ENCODE measurements at places on chromosomes 12 and 14.
A peak's percentile ranks its signal among the peaks of the same experiment; 100 is the strongest.

GRCh38 chr12:75048767-75049166 is 160.9 kb downstream of the KCNC2 start:
- no peak for DNase-seq

DNA sequence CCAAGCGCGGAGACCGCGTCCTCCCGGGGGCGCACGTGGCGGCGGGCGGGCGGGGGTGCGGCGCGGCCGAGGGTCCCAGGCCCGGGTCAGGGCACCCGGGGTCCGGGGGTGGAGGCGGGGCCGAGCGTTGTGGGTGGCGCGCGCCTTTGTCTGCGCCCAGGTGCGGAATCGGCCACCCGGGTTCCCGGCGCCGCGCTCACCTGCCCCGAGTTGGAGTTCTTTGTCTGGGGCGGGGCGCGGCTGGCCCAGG is 50.1 kb downstream of the LRCOL1 start:
- DNase-seq, result no peak

DNA sequence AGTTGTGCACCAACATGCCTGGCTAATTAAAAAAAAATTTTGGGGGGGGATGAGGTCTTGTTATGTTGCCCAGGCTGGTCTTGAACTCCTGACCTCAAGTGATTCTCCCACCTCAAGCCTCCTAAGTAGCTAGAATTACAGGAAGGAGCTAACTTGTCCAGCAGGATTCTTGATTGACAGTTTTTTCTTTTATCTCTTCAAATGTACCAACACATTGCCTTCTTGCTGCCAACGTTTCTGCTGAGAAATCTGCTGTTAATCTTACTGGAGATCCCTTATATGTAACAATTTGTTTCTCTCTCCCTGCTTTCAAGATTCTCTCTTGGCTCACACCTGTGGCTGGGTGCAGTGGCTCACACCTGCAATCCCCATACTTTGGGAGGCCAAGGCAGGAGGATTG is 22.4 kb upstream of the MARK3 start:
- DNase-seq, result no peak

DNA sequence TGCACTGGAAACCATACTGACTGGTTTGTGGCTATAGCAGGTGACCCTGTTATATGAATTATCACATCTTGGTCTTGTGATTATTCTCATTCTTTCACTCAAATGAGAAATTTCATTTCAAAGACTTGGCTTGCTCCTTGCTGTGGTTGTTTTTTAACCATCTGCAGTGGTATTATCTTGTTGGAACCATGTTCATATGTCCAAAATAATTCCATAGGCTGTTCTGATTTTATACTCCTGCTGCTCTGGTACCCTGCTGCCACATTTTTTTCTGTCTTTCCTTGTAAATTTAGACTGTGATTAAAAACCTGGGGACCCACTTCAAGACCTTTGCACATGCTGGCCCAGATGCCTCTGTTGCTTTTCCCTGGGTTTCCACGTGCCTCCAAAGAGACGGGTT is 190.2 kb downstream of the TMEM117 start:
- DNase-seq, result no peak

- peak; percentile 66 for DNase-seq
Observed at GRCh38 chr12:65168681-65169319, 583 bp upstream of the LEMD3 start.

- peak; percentile 79 for DNase-seq
Observed at GRCh38 chr14:39219075-39219499, 14.6 kb upstream of the MIA2 start.

GRCh38 chr14:32940066-32940651 is 1.5 kb downstream of the NPAS3 start:
- DNase-seq, result peak; percentile 86

DNA sequence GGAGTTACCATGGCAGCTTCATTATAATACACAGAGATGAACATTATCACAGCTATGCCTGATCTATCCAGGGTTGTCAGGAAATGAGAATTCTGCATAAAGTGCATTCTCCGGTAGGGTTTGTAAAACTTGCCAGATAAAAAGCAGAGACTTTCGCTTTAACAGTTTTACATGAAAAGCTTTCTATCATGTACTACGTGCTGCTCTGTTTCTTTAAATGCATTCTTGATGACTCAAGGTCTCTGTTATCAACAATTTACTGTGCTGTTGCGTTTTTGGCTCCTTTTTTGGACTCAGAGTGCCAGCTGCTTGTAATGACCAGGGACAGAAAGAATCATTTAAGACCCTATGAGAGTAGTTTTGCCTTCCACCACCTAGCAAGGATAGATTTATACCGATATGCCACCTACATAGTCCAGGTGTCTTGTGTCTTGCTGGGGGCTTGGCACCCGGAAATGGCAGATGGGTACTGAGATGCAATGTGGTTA is 371.2 kb downstream of the BTG1 start:
- DNase-seq, result peak; percentile 50

- DNase-seq, result no peak
Observed at GRCh38 chr12:59744564-59744963, 148.7 kb downstream of the SLC16A7 start.

- peak; percentile 53 for DNase-seq
Observed at GRCh38 chr12:90211017-90211416, 502.4 kb upstream of the ATP2B1 start.

GRCh38 chr14:100867631-100868315 is 35.7 kb downstream of the RTL1 start:
- peak; percentile 82 for DNase-seq

GRCh38 chr12:94089891-94090290 is 58.5 kb upstream of the PLXNC1 start:
- no peak for DNase-seq

DNA sequence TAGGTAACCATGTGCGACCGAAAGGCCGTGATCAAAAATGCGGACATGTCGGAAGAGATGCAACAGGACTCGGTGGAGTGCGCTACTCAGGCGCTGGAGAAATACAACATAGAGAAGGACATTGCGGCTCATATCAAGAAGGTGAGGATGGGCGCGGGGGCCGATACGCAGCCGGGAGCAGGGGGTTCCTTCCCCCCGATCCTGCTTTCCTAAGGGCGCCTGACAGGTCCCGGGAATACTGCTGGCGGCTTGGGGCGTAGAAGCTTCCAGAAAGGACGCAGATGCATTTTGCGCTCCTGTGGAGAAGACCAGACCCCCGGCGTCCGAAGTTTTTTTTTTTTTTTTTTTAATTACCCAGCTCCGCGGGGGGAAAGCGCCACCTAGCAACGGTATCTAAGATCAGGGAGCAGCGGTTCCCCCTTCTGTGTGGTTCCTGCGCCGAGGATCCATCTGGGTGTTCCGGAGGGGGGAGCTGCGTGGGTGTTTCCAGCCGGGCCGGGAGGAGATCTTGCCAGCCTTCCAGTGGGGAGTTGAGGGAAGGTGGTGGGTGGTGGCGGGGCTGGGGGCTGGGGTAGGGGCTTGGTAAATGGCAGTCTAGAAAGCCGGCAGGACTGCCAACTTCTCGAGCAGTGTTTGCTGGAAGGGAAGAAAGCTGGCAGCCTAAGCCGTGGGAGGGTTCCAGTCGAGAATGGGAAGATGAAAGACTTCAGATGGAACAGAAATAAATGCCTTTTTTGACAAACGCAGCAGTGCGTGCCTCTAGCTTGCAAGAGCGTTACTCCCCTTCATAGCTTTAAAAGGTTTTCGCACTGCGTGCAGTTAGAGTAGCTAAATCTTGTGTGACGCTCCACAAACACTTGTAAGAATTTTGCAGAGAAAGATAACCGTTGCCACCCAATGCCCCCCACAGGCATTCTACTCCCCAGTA is 764 bp downstream of the DYNLL1 start:
- DNase-seq, result peak; percentile 86

DNA sequence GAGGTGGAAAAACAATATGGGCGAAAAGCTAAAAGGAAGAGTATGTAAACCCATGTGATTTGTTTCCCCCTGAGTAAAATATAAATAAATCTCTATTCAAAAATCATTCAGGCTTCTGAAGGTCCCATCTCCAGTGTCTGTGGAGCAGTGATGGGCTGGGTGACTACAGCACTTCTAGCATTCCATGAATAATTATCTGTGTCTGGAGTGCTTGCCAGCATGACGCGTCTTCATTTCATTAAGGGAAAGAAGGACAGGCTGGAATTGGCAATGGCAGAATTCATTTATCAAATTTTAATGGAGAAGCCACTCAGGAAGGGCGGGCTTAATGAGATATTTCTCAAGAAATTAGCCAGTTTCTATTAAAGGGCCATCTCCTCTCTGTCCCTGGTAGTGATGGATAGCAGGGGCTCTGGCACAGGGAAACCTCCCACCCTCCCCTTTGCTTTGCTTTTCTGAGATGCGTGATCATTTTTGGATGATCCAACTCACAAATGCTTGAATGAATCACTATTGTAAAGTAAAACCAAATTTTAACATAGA is 916.3 kb upstream of the SEL1L start:
- no peak for DNase-seq

DNA sequence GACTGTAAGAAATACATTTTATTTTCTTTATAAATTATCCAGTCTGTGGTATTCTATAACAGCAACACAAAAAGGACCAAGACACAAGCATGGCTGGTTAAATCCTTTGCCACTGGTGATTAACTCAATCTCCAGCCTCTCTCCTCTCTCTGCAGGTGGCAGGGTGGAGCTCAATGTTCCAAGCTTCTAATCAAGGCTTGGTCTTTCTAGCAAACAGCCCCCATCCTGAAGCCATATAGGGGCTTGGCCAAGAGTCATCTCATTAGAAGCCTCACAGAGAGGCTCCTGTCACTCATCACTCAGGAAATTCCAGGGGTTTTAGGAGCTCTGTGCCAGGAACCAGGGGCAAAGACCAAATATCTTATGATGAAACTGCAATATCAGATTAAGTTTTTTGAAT is 12.0 kb downstream of the C12orf75 start:
- DNase-seq, result no peak

DNA sequence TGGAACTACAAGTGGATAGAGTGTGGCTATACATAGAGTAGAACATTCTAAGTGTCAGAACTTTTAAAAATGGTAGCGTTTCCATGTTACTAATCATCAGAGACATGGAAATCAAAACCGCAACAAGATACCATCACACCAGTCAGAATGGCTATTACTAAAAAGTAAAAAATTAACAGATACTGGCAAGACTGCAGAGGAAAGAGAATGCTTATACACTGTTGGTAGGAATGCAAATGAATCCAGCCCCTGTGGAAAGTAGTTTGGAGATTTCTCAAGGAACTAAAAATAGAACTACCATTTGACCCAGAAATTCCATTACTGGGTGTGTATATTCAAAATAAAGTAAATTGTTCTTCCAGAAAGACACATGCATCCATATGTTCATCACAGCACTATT is 518.6 kb downstream of the NELL2 start:
- DNase-seq, result no peak

DNA sequence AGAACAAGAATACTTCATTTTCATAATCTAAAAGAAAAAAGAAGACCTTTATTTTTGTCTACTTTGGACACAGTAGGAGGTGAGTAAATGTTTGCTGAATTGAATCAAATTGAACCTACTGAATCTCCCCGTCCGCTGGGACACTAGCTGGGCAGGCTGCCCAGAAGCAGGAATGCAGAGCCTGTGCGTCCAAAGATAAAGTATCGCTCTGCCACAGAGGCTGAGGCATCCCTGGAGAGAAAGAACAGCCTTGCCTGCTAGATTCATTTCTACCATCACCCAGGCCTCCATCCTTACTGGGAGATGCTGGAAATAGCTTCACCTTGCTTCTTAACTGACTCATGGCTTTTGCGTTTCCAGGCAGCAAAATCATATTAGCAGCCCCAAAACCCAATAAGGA is 64.1 kb upstream of the TSPAN11 start:
- peak; percentile 34 for DNase-seq

DNA sequence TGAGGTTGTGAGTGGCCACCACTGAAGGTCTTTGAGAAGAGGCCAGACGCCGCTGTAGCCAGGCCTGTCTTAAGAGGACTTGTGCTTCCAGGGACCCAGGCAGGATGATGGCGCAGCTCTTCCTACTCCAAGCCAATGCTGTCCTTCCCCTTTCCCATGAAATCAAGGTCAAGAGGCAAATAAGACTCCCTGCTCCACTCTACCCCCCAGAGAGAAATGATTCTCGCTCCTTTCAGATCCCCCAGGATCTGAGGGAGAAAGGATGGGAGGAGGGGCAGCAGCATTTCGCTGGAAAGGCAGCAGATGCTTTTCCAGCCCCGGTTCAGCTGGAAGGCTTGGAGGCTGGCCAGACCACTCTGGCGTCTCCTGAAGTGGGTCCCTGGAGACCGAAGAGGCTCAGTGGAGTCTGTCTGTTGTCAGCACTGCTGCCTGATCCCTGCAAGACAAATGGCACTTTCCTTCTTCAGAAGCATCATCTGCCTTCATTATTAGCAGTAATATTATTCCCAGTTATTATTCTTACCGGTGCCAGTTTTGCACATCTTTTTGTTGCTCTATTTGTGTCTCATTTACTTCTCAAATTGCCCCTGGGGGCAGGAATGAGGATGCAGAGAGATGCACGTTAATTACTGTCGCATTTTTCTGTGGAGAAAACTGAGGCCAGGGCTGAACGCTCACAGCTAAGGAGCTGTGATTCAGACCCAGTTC is 51.4 kb downstream of the C14orf132 start:
- DNase-seq, result peak; percentile 82

DNA sequence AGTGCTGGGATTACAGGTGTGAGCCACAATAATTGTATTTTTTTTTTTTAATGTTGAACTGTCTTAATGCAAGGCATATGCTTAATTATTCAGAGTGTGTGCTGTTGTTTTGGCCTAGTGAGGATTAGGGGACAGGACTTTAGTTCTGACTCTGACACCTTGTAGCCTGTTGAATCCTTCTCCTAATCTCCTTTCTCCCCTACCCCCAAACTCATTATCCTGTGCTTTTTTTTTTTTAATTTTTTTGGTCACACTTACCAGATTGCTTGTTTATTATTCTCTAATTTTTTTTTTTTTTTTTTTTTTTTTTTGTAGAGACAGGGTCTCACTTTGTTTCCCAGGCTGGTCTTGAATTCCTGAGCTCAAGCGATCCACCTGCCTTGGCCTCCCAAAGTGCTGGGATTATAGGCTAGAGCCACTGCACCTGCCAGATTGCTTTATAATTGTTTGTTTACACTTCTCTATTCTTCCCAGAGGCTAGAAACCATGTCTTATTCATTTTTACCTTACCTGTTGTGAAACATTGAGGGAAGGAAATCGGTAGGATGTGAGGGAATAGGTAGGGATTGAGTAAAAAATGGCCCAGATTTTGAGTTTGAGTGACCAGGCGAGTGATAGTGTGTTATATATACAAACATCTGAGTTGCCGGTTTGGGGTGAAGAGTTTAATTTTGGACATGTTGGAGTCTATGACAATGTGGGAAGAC is 32.2 kb downstream of the DIP2B start:
- DNase-seq, result no peak

- no peak for DNase-seq
Observed at GRCh38 chr14:50800032-50800431, 30.9 kb downstream of the NIN start.

DNA sequence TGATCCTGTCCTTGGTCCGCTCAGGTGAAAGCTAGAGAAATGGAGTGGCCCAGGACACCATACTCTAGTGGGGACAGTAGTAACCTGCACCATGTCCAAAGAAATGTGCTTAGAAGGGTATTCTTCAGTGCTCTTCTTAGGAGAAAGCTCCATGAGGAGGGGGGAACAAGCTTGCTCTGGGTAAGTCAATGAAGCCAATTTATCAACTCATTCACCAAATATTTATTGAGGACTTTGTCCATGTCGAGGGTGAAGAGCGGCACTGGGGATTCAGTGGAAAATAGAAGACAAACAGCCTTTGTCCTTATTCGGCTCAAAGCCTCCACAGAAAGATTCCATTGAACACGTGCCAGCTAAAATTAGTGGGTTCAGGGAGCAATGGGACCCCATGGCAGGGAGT is 677.8 kb downstream of the BCL11B start:
- no peak for DNase-seq

Data from osteoblast (primary cell).